ENCODE measurements at places on chromosomes 5 and 9.
A peak's percentile ranks its signal among the peaks of the same experiment; 100 is the strongest.

- DNase-seq = no peak
Observed at GRCh38 chr9:133584559-133585476, 24.4 kb downstream of the FAM163B start.

DNA sequence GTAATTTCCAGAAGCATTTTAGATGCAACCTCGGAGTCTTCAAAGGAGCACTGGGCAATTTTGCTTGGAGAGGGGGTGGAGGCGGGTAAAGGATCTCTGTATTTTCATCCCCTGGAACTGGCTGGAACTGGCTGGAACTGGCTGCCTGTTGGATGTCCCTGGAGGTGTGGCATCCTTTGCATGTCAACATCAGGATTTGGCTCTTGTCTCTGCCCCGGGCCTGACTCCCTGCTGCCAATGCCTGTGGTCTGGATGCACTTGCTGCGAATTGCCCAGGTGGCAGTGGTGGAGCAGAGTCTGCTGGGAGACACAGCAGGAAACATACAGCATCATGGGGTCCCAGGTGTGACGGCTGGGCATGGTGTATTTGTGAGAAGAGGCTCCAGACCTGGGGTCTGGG lies 391.3 kb downstream of the GADD45G start:
- DNase-seq = no peak

DNA sequence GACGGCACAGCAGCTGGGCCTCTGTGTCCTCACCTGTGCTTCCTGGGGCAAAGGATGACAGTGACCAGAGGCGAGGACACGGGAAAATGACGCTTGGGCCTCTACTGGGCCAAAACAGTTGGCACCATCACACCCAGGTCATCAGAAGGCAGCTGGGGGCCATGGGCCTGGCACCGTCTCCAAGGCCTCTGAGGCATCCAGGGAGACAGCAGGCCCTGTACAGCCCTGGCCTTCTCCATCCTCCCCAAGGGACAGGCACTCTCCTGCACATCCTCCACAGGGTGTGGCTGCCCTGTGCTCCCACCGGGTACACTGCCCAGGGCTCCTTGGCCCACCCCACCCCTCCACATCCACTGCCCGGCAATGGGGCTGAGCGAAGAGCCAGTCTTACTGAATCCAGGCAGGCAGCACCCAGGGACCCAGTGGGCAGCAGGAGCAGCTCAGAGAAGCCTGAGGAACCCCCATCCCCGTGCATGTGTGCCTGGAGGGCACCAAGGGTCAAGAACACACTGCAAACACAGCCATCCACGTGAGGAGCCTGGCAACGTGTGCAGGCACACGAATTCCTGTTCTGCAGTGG lies 4.0 kb downstream of the LPCAT1 start:
- DNase-seq = no peak

GRCh38 chr5:60403343-60404006 lies 296.5 kb downstream of the DEPDC1B start:
- no peak for DNase-seq

GRCh38 chr9:129347316-129348120 lies 169.5 kb upstream of the IER5L start:
- DNase-seq = no peak

DNA sequence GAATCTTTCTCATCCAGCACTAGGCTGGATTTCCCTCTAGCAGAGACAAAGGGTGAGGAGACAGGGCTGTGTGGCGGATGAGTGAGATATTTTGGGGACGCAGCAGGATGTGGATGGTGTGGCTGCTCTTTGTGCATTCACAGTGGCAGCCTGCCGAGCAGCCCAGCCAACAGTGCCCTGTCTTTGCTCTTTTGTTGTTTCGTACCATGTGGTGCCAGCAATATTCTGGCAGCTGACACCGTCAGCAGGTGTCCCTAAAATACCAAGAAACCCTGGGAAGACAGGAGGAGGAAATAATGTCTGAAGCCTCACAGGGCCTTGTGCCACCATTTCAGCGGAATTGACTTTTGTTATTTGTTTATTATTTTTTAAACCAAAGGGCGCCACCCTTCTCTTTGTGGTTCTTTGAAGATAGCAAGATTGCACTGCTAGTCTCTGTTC lies 141.4 kb downstream of the CCDC192 start:
- no peak for DNase-seq

- no peak for DNase-seq
Observed at GRCh38 chr9:136197084-136197875, 7.6 kb downstream of the LHX3 start.

- peak; percentile 25 for DNase-seq
Observed at GRCh38 chr9:73023025-73023541, 70.2 kb upstream of the ALDH1A1 start.

- no peak for DNase-seq
Observed at GRCh38 chr9:133884907-133885744, 107.0 kb downstream of the VAV2 start.
